ENCODE measurements at places on chromosomes 2 and 18.

DNA sequence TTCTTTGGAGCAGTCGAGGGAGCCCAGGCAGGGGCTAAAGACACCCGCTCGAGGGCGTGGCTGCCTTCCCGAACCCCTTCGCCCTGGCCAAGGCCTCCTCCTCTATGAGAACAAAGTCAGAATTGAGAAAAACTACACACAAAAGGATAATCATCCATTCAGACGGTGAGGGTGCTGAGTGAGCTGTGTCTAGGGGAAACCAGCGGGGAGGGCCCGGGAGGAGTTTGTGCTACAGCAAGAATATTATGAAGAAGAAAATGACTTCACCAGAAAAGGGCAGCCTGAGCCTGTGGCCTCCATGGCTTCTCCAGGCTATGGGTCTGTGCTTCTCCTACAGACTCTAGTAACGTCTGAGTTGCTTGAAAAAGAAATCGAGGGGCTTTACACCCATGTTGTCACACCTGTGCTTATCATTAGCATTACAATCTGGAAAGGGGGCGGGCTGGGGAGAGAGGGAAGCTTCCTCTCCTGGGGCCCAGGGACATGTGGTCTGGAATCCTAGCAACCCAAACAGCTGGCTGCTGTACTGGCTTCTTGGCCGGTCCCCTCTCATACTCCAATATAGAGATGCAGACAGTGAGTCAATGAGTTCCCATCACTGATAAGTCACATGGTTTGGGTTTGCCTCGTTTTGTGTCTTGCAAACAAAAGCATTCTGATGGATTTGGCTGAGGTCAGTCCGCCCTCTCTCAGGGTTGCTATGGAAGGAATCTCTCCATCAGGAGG is 52.0 kb upstream of the ARL4C start:
- DNase-seq = no peak

- DNase-seq = no peak
Observed at GRCh38 chr2:120929829-120930228, 194.2 kb downstream of the GLI2 start.

GRCh38 chr2:31980674-31981356 is 30.0 kb downstream of the MEMO1 start:
- peak; percentile 68 for DNase-seq

DNA sequence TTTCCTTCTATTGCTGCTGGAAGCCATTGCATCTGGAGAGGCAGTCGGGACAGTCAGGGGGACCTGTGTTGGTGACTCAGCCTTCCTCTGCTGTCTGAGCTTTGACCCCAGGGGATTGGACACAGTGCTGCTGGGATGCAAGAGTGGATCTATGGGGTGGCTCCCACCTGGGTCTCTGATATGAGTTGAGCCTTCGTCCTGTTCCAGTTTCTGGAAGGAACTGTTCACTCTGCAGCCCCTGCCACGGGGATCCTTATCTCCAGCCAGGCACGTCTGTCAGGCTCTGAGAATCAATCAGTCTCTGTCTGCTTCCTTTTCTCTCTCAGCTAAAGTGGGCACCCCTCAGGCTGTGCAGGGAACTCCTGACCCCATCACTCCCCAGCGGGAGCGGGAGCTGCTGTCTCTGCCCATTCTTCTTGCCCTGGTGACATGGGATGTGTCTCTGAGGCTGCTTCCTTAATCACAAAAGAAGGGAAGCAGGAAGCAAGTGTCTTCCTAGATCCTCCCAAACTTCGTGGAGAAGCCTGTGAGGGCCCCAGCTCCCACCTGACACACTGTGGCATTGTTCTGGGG is 51.7 kb downstream of the ARHGAP28 start:
- no peak for DNase-seq

DNA sequence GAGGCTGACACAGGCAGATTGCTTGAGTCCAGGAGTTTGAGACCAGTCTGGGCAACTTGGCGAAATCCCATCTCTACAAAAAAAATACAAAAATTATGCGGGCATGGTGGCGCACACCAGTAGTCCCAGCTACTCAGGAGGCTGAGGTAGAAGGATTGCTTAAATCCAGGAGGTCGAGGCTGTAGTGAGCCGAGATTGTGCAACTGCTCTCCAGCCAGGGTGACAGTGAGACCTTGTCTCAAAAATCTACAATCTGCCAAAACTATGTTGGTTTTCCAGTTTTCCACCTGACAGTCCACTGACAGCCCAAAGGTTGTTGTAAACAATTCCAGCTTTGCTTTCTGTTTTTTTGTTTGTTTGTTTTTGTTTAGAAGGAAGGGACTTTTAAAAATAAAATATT is 51.3 kb downstream of the KCMF1 start:
- no peak for DNase-seq

GRCh38 chr18:37657493-37657892 is 91.9 kb upstream of the CELF4 start:
- DNase-seq = no peak

DNA sequence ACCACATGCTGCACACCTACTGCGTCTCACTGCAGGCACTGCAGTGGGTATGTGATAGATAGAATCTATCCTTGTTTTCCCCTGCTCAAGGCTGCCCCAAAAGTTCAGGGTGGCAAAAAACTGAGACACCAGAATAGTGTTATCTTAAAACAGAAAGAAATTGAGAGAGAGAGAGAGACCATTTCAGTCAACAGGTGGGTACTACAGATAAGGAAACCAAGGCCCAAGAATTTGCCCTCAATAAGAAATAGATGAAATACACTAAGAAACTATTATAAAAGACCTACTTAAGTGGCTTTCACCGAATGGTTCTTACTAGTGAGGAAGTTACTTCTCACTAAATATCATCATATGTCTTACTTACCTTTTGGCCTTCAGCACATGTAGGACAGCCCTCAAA is 27.9 kb downstream of the EPG5 start:
- DNase-seq = no peak
